Stimulated activated CD4-positive, alpha-beta T cell treated with anti-CD3 and anti-CD28 coated beads, Interleukin-15, amount 100 ng/mL, for 48 hours (primary cell): ENCODE measurements at places on chromosomes 11 and 22.

GRCh38 chr11:126628790-126629621, 273.5 kb downstream of the ST3GAL4 start:
- no peak for DNase-seq

DNA sequence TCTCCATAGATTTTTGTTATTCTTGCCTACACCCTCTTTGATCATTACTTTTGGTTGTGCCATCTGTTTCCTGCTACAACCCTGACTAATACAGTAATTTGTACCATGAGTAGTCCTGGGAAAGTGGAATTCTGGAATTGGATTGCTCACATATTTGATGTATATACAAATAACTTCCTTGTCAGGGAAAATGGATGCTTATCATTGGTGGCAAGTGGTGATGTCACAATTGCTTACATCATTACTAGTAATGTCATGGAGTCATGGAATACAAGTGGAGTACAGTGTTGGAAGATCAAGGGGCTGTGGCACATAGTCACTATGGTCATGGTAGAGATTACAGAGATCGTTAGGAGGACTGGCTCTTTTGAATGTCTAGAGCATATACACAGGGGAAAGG, 24.4 kb downstream of the AASDHPPT start:
- no peak for DNase-seq

DNA sequence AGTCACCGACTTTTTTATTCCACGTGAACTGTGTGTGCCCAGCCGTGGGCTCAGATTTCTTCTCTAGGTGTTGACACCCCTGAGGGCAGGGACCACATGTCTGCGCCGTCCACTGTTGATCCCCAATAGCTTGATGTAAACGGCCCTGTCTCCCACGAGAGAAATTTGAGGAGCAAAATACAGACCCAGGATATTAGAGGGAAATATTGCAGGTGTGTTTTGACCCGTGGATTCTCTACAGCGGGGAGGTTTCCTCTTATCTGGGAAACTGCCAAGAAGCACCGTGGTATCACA, 437.5 kb downstream of the TBC1D22A start:
- no peak for DNase-seq

DNA sequence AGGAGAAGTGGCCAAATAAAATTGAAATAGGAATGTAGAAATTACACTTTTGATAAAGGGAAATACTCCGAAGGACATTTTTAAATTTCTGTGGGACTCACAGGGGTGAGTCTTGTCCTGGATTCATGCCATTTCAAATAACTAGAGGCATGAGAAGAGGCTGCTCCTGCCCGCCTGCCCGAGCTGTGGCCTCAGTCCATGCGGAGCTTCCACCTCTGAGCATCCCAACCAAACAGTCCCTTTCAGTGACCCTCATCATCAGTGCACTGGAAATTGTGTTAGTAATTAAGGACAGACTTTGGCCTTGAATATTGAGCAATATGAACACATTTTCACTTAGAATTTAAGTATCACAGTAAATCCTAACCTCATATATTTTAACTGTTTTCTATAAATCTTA, 25.6 kb downstream of the GRIA4 start:
- no peak for DNase-seq

- no peak for DNase-seq
These were observed 2.8 kb downstream of the PDGFB start for GRCh38 chr22:39241794-39242594.

DNA sequence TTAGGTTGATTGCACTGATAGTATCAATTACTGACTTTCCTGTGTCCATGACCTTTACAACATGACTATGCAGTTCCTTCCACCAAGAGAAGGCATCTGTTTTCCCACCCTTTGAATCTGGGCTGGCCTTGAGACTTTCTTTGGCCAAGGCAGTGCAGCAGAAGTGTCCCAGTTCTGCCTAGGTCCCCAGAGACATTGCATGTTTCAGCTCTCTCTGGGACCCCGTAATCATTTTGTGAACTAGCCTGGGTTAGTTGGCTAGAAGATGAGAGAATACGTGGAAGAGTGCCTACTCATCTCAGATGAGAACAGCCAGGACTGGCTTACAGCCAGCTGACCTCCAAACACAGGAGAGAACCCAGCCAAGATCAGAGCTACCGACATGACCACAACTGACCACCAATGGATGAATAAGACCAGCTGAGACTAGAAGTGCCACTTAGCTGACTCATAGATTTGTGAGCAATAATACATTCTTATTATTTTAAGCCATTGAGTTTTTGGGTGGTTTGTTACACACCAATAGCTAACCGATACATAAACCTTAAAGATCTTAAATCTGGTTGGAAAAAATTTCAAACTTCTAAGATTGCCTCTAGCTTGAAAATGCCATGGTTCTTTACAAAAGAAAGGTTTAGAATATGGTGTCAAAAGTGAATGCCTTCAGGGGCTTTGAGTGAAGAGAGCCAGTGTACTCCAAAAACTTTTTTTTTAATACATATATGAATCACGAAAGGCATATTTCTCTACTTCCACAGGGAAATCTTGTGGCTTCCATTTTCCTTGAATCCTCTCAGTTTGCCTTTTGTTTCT, 145.2 kb downstream of the FBXO7 start:
- no peak for DNase-seq

GRCh38 chr11:48073031-48073861, 92.9 kb downstream of the PTPRJ start:
- no peak for DNase-seq

- no peak for DNase-seq
These were observed 4.6 kb downstream of the SLC29A2 start for GRCh38 chr11:66366844-66367477.

GRCh38 chr22:45980268-45980570, 3.3 kb upstream of the WNT7B start:
- no peak for DNase-seq

DNA sequence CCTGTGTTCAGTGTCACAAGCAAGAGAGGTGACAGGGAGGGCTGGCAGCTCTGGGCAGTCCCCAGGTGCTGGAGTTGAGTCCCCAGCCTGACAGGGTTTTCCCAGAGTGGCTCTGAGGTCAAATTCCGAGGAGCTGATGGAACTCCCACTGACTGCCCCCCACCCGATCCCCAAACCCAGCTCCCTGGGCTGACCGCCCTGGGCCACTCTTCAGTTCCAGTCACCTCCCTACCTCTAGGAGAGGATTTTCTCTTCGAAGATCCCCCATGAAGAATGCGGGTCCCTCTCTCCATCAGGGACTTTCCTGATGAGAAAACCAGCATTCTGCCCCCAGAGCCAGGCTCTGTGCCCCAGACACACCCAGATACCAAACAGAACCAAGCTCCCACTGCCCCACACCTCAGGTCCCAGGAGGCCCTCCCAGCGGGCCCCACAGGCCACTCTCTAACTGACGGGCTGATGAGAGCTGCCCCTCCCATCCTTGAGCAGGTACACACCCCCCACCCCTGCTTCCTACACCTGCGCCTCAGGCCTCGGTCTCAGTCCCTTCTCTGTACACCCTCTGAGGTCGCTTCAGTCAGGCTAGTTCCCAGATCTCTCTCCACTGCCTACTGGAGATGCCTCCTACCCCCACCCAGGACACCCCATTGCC, 12.1 kb upstream of the RAC2 start:
- no peak for DNase-seq

DNA sequence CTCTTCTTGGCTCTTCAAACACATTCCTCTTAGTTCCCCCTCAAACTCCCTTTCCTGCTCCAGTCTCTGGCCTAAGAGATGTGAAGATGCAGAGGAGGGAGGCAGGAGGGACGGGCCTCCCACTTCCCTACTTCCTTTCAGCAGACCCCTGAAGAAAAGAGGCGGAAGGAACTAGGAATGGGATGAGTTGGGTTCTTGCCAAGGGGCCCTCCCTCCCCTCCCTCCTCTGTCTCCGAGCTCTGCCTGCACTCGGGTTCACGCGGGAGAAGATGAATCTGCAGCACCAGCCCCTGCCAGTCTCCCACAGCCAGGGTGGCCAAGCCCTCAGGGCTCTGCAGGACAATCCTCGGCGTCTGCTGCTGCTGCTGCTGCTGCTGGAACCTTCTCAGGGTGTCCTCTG, 24.3 kb upstream of the PKNOX2 start:
- no peak for DNase-seq

- DNase-seq, result no peak
These were observed 404.6 kb upstream of the DDI1 start for GRCh38 chr11:103631841-103632240.
